ENCODE measurements at places on chromosomes 7 and 10.

DNA sequence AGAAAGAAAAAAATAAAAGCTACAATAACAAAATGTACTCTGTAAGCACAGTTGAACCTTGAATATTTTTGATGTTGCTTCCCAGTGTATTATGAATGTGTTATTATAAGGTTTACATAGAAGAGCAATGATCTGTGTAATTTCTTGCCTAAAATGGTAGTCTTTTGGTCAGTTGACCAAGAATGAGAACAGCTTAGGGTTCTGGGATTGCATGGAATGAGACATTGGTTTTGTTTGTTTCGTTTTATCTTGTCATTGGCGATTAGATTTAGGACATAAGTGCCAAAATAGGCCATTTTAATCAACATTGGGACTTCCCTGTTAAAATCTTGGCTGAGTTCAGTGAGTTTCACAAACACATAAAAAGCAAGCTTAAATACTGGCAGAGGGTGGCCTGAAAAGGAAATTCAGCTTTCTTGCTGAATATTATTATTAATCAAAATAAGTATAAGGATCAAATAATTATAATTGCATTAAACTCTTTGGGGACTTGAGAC lies 49.1 kb upstream of the GLCCI1 start:
- DNase-seq: no peak

- DNase-seq: no peak
Observed at GRCh38 chr10:23060918-23061317, 34.5 kb upstream of the MSRB2 start.

DNA sequence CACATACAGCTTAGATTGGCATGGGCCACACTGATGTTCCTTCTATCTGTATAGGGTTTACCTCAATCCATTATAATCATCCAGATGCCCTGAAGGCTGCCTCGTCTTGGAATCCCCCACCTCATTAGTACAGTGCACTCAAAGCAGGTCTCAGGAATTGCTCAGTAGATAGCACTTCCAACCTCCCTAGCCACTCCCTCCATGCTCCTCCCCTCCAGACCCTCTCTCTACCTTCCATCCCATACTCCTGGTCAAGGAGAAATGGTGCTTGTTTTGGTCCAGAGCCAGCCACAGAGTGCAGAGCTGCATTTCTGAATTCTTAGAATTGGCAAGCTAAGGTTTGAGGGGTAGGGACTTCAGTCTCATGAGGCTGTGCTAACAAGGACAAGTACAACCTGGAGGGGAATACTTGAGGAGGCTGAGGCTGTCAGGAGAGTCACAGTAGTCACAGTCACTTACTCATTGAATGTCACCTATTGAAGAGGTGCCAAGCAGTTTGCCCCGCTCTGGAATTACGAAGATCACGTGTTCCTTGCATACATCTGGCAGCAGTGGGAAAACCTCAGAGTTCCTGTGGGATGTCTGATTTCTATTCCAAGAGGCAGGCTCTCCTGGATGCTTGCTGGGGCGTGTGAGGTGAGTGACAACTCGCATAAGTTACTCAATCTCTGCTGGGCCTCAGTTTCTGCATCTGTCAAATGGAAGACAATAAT lies 60.7 kb upstream of the ZNF746 start:
- peak; percentile 68 for DNase-seq

DNA sequence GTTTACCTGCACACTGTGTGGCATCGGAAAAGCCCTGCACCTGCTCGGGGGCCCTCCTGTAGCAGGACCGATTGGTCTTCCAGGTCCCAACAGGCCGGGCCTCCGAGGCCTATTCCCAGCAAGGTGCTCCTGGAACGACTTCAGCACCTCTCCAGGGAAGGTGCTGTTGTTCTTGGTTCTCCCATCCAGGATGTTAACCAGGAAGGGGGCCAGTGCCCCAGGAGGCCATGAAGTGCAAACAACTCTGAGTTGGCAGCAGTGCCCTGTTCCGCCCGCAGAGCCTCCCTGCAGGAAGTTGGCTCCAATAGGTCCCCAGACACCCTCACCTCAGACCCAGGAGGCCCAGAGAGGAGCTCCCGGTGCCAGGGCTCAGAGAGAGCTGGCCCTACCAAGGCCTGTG lies 64.0 kb upstream of the DUSP5 start:
- no peak for DNase-seq

- DNase-seq: no peak
Observed at GRCh38 chr7:128878226-128879105, 15.8 kb downstream of the ATP6V1F start.
